NCI-H1436 treated with DMSO at 0.1 percent for 48 hours (cell line): ENCODE measurements at places on chromosomes 3 and 15.

DNA sequence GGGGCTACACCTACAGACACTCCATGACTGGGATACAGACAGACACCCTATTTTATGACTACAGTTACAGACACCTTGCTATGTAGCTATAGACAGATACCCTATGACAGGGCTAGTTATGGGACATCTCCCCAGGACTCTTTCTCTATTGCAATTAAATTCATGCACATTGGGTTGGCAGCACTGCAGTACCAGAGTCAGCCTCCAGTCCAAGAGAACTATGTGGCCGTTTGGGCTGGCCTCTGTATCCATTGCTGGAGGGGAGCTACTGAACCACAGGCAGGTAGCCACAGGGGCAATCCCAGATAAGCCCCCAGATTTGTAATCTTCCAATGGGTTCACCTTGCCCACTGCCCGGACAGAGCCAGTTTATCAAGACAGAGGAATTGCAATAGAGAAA is 108.4 kb upstream of the SPATA16 start:
- no peak for DNase-seq

- no peak for DNase-seq
Measured at GRCh38 chr3:109072194-109072593, 45.7 kb downstream of the MORC1 start.

DNA sequence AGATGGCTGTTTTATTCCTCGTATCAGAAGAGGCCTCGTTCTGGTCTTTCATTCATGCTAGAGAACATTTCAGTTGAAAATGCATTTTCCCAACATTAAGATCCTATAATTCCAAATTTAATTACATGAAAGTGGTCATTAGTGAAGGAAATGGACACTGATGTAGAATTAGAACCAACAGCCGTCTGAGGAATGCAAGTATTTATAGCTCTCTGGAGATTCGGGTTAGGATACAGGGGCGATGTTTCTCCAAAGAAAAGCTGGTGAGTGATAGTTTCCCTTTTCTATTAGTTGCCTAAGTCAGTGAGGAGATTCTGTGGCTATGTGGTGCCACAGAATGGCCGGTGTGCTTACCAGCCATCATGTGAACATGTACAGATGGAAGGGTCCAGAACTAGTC is 109.0 kb upstream of the IL12A start:
- no peak for DNase-seq

GRCh38 chr3:54659347-54659746 is 268.5 kb downstream of the LRTM1 start:
- DNase-seq, result no peak

DNA sequence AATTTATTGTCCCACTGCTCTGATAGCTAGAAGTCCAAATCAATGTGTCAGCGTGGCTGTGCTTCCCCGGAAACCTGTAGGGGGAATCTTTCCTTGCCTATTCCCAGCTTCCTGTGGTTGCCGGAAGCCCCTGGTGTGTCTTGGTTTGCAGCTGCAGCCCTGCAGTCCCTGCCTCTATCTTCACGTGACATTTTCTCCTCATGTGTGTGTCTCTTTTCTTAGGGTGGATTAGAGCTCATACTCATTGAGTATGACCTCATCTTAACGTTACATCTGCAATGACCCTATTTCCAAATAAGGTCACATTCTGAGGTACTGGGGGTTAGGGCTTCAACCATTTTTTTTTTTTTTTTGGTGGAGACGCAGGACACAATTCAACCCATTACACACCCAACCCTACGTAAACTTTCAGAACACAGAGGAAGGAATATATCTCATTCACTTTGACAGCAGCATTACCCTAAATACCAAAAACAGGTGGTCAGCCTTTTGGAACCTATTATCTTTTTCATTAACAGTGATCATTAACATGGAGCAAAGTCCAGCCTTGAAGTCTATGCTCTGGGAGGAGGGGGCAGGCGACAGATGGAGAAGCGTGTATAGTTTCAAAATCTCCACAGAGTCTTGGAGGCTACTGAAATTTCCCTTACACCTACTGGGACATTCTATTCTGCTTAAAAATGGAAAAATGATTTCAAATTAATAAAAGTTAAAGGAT is 88.6 kb downstream of the RYK start:
- DNase-seq, result no peak

- no peak for DNase-seq
Measured at GRCh38 chr3:183185696-183186095, 23.2 kb upstream of the LAMP3 start.

- no peak for DNase-seq
Measured at GRCh38 chr3:70138606-70139005, 139.1 kb downstream of the SAMMSON start.

- DNase-seq, result no peak
Measured at GRCh38 chr3:55826731-55827496, 339.8 kb upstream of the WNT5A start.
